ENCODE measurements at places on chromosomes 2 and 18.

GRCh38 chr2:133657591-133657990 lies 89.3 kb upstream of the NCKAP5 start:
- DNase-seq, result no peak

GRCh38 chr2:25371253-25372241 lies 29.8 kb upstream of the DNMT3A start:
- DNase-seq, result no peak

GRCh38 chr2:43225788-43226557 lies 433 bp downstream of the ZFP36L2 start:
- DNase-seq, result peak; percentile 91

GRCh38 chr2:20516291-20516645 lies 69.4 kb downstream of the RHOB start:
- DNase-seq, result no peak

DNA sequence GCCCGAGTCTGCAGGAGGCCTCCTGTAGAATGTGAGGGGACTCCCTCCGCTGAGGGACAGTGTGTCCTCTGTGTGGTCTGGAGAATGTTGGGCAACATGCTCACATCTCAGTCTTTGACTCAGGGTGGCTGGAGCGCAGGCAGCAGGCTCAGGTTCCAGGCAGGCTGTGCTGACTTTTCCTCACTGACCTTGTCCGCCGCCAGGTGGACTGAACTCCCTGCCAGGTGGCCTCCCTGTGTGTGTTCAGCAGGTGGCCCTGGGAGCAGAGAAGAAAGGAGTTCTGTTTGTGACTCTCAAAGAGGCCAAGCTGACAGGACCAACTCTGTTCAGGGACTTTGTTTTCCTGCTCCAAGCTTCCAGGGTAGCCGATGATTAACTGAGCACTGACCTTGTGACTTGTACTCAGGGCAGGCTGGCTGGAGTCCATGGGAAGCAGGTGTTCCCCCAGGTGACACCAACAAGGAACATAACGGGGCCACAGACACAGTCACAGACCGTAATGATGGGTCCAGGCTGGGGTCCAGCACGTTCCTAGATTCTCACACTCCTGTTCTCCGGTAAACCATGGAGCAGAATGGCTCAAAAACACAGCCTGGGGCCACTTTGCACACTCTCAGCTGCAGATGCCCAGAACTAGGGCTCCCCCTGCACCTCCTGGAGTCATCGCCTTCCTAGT lies 439.8 kb downstream of the RNF144A start:
- no peak for DNase-seq

DNA sequence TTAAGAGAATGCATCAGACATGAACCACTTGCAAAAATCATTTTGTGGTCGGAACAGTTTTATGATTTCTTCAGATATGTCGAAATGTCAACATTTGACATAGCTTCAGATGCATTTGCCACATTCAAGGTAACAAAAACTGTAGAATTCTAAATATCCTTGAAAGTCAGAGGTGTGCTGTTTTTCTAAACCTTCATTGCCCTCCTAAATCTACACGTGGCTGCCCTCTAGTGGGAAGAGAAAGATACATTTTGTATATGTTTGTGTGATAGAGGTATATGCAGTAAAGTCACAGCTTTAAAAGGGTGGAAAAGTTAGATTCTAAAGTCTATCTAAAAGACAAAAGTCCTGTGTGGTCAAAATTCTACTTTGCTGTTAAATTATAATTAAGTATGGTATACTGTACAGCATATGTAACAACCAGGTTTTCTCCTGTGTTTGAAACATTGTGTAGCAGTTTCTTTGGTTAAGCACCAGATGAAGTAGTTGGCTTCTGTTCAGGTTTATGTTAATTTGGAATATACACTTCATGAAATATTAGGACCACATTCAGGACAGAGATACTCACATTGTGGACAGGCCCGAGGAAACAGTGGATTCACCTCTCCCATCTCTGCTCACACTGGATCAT lies 65.9 kb upstream of the ITM2C start:
- DNase-seq, result peak; percentile 71

DNA sequence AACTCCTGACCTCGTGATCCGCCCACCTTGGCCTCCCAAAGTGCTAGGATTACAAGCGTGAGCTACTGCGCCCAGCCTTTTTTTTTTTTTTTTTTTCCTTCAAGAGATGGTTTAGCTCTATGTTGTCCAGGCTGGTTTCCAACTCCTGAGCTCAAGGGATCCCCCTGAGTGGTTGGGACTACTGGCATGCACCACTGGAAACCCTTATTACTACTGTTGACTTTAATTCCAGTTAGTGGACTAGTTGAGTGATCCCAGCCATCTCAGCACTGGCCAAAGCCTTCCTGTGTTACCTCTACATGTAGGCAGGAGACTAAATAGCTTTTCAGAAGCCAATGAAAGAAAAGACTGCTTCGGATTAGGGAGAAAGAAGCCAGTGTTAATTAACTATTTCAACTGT lies 8.1 kb upstream of the SSB start:
- no peak for DNase-seq

GRCh38 chr2:25293958-25294562 lies 47.7 kb downstream of the DNMT3A start:
- DNase-seq, result no peak

DNA sequence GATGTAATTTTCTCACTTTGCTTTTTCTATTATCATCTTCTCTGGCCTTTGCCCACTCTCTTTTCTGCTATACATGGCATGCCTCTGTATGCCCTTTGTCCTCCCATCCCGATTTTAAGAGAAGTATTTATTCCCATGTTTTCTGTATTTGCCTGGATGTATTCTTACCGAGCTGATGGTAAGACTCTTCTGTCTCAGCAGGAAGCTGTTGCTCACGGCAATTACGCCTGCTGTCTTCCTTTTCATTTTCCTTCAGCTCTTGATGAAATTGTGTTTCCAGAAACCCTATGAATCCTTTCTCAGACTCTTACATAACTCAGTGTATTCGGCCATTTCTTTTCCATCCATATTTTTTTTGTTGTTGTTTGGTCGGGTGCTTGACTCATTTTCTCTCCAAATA lies 121.6 kb downstream of the SP3 start:
- no peak for DNase-seq

DNA sequence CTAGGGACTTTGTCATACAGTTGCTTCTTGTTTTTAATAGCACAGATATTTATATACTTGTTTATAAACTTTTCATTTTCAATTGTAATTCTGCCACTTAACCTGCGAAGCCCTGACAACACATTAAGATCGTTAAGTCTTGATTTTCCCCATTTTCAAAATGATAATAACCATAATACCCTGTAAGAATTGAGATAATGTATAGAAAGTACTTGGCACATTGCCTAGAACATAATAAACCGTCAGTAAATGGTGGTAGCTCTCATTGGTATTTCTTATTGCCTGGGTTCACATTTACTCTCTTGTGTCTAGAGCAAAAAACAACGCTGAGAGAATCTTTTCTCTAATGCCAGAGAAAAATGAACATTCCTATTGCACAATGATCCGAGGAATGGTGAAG lies 18.6 kb downstream of the PTCD3 start:
- DNase-seq, result no peak

GRCh38 chr2:80348953-80349352 lies 44.4 kb upstream of the LRRTM1 start:
- DNase-seq, result no peak

GRCh38 chr2:151919786-151920185 lies 91.6 kb upstream of the ARL5A start:
- DNase-seq, result no peak

GRCh38 chr2:174438146-174438886 lies 42.8 kb downstream of the SCRN3 start:
- DNase-seq, result no peak

DNA sequence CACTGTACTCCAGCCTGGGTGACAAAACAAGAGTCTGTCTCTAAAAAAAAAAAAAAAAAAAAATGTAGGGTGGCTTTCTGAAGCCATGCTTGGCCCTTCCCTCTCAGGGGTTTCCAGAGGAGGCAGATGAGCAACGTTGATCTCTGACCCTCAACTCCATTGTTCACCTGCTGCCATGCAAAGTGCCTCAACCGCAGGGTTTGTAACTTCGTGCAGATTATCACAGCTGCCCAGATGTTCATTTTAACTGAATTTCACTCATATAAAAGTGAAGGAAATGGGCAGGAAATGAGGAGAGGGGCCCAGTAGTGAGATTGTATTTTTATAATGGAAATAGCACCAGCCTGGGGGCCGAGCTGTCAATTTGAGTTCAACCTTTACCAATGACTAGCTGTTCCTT lies 14.9 kb upstream of the B3GNT2 start:
- no peak for DNase-seq

- no peak for DNase-seq
Measured at GRCh38 chr18:6604573-6604941, 125.0 kb upstream of the ARHGAP28 start.

DNA sequence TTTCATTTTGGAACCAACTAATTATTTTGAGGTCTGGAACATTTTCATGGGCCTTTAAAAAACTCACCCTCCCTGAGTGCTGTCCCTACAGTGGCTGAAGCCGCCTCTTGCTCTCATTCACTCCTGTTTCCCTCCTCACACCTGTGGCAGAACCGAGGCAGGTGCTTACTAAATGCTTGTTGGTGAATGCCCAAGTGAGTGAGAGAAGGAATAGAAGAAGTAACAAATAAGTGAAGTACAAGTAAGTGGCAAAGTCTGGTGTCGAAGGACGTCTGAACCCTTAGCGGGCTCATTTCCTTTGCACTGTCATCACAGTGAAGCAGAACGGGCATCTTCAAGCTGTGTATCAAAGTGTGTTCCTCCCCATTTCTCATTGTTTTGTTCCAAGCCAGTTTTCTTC lies 135.2 kb downstream of the RHBDD1 start:
- peak; percentile 12 for DNase-seq

- no peak for DNase-seq
Measured at GRCh38 chr18:57789759-57790158, 13.4 kb downstream of the ATP8B1 start.

- no peak for DNase-seq
Measured at GRCh38 chr2:6671913-6672312, 193.8 kb downstream of the CMPK2 start.

GRCh38 chr2:166944909-166945308 lies 56.6 kb downstream of the XIRP2 start:
- no peak for DNase-seq

GRCh38 chr18:6021306-6022073 lies 126.2 kb upstream of the TMEM200C start:
- DNase-seq, result no peak

GRCh38 chr2:164515734-164516133 lies 105.5 kb downstream of the GRB14 start:
- DNase-seq, result no peak

DNA sequence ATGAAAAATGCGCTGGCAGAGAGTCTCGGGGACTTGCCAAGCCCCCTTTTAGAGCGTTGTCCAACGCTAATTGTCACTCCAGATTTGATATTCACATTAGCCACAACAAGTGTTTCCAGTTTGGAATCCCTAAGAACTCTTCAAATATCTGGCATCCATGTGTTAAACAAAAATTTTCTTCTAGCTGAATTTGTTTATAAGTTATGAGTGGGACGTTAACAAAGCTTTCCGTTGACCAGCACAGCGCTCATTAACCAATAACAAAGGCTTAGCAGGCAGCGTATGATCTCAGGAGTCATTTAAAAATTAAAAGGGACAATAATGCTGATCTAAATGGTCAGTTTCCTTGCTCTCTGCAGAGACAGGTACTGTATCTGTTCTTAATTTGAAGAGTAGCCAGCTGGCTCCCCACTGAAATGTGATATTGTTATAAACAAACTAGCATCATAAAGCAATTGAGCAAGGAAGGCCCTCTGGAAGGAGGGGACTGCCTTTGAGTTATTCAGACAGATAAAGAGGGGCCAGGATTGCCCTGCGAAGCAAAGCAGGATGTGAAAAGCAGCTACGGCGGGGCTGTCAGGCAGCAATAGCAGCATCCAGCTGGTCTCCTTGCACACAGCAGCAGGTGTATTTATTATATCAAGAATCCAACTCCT lies 337.2 kb upstream of the SALL3 start:
- no peak for DNase-seq

DNA sequence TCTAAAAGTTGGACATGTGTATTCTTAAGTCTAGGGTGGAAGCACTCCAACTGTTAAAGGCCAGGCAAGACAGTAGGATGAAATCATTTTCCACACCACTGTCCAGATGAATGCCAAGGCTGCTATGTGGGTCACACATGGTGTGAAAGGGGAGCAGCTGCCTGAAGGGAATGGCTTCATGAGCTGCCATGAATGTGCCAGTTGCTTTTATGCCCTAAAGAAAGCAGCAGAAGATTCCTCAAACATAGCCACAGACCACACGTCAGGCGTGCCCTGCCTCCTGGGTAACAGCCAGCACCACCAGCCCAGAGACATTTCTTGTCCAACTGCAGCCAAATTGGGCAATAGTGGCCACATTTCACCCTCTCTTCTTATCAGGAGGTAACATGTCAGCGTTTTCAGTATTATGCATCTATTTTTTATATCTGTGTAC lies 130.2 kb downstream of the MTCL1 start:
- DNase-seq, result peak; percentile 96

DNA sequence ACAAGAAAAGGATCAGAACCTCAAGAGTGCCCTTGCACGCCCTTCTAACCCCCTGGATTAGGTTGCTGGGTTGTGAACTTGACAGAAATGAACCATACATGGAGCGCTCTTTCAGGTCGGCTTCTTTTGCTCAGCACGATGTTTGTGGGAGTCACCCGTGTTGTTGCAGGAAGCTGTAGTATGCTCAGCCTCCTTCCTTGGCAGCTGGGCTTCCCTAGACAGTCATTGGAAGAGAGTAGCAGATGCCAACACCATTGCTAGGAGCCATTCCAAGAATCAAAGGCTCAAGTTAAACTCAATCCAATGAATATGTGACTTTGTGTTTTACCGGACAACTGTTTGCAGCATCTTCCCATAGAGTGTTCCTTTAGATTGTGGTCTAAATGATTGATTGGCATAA lies 47.0 kb downstream of the RAB12 start:
- DNase-seq, result no peak

GRCh38 chr18:78561757-78562510 lies 417.7 kb upstream of the SALL3 start:
- DNase-seq, result no peak

DNA sequence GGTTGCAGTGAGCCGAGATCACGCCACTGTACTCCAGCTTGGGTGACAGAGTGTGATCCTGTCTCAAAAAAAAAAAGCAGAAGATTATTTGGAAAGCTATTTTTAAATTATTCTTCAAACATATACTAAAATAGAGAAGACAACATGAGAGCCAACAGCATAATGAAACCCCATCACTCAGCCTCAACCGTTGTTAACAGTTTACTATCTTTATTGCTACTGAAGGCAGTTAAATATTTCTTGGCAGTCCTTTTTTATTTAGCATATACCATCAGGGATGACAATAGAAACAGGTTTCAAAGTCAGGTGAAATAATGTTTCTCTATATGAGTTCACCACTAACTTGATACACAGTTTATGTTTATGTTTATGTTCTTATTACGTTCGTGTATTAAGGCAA lies 157.2 kb downstream of the NEDD4L start:
- no peak for DNase-seq

GRCh38 chr2:71720596-71721361 lies 267.4 kb downstream of the DYSF start:
- DNase-seq, result no peak

All from OCI-M1 (cell line).